Right hindlimb (tissue), 1 donor: ENCODE measurements at places on chromosomes 7 and 10.

DNA sequence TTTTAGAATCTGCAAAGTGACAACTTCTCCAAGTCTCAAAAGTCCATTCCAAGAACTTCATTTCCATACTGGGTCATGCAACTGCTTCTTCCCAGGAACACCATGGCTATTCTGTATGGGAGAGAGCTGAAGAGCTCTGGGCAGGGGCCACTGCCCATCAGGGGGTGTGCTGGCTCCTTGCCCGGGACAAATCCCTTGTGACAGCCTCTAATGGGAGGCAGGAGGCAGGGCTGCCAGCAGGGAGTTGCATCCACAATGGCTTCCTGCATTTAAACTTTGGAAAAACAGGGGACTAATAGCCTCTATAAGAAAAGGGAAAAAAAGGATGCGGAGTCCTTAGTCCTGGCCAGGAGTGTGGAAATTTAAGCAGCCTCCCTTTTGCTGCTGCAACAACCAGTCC is 18.4 kb upstream of the FRMD4A start:
- DNase-seq = no peak

- DNase-seq = no peak
These were observed 89.0 kb downstream of the JMJD1C start for GRCh38 chr10:63376560-63377304.

GRCh38 chr7:145497911-145498525 is 618.6 kb upstream of the CNTNAP2 start:
- no peak for DNase-seq

- DNase-seq = no peak
These were observed 2.7 kb upstream of the ZNF786 start for GRCh38 chr7:149093228-149093627.

DNA sequence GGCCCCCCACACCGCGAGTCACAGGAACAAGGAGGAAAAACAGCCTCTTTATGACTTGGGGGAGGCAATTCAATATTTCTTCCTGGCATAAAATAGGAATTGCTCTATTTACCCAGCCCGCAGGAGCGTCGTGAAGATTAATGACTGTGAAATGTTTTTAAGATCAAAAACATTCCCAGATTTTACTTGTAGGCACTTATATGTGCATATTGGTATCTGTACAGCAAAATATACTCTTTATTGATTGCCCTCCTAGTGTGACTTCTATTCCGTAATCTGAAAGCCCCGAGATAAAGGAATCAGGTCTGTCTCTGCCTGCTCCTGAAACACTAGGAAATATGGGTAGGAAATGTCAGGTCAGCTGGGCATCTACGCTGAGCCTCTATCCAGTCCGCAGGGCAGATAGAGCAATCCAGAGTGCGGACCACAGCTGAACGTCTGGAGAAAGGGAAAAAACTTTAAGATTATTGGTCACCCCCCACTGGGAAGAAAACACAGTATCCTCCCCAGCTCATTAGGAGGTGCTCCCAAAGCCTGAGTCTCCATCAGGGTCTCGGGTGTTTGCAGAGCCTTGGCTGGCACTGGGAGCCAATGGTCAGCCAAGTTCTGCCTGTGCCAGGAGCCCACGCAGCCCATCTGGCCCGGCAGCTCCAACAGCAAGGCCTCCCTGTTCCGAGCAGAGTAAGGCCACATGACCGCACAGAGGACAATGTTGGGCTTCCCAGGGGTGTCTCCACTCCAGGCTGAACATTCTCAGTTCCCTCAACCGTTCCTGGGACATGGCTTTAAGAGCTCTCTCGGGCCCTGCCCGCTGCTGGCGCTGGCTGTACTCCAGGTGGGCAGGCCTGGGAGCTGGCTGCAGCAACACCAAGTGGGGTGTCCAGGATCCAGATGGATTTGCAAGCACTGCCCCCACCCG is 7.7 kb downstream of the CTBP2 start:
- DNase-seq = peak; percentile 54
